ENCODE measurements at places on chromosomes 13 and 19. TPM values are rescaled to one million over a fixed set of nuclear protein-coding genes. Genes with fewer than 3 reads are reported as not detected.

Gene MAMSTR
- 0.31 TPM for total RNA-seq

DNA sequence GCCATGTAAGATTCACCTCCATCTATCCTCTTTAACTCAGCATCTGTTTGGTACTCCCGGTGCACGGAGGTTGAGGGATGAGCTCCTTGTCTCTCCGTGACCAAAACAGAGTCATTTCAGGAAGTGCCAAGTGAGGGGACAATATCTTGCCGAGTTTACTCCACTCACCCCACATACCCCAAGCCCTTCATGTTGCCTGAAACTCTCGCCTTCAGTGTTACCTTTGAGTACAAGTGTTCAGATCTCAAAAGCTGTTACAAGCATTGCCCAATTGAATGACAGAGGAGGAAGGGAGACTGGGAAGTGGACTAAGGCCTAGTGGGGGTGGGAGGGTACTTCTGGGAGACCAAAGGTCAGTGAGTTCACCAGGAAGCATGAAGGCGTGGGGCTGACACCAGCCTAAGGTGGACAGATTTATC is 6.0 kb upstream of the SIGLEC12 start:
- DNase-seq, result no peak

Gene PSG2
- not detected for total RNA-seq

DNA sequence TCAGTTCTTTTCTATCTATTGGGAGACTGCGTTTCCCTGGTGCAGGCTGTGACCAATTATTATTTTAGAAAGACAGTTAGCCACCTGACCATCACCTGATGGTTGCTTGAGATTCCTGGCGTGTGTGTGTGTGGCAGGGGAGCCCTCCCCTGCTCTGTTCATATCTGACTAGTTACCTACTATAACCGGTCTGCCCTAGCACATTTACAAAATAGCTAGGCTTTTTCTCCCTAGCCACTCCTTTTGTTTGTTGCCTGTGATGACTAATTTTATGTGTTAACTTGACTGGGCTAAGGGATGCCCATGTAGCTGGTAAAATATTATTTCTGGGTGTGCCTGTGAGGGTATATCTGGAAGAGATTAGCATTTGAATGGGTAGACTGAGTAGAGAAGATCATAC is 76.9 kb downstream of the OLFM4 start:
- no peak for DNase-seq

DNA sequence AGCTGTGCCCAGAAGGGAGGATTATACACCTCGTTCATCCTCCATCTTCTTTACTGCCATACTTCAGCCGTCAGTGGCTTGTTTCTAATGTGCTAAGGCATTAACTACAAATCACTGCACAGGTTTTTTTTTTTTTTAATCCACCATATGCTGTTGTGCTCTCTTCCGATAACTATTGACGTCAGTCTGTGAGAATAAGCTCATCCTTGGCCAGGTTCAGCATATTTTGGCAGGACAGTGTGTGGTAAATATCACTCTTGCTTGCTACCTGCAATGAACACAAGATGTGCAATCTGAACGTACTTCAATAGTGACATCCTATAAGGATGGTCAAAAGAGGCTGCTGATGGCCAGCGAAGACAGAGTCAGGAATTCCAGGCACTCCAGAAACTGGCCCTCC is 2030.7 kb upstream of the PCDH20 start:
- DNase-seq, result no peak

- DNase-seq, result no peak
These were observed 13.3 kb downstream of the SLC27A5 start for GRCh38 chr19:58498316-58499020.

DNA sequence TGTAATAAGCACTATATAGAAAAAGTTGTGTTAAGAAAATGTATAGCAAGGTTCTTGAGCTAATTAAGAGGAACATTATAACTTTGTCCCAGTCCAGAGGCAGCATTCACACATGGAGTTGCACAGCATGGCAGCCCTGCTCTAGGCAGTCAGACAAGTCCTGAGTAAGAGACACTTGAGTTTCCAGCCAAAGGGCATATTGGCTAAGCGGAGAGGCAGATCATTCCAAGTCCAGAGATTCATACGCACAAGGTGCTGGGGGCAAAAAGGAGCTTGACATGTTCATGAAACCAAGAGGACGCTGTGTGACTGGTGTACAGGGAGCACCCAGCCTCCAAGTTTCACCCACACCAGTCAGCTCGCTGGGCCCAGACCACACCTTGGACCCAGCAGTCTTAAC is 232.6 kb upstream of the IPO5 start:
- DNase-seq, result no peak

Gene PCCA
- total RNA-seq, result 3.7 TPM

GRCh38 chr13:99961636-99962035 is 9.9 kb downstream of the ZIC5 start:
- no peak for DNase-seq

Gene WASF3
- total RNA-seq, result 6.8 TPM

DNA sequence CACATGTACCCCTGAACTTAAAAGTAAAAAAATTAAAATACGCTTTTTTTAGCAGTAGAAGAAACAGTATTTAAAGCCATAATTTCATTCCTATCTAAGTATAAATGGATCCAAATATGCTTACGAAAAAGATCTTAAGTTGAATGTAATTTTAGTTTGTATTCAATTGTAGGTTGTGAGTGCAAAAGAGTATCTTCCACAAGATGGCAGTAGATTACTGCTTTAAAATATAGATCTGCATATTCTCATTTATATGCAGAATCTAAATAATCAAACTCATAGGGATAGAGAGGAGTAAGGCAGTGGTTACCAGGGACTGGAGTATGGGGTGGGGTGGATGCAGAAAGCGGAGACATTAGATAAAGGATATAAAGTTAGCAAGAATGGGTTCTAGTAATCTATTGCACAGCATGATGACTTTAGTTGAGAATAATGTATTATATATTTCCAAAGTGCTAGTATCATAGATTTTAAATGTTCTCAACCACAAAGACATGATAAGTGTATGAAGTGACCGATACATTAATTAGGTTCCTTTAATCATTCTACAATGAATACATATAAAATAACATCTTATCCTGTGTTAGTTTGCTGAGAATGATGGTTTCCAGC is 14.2 kb downstream of the OR7A17 start:
- DNase-seq, result no peak

Gene SNAPC2
- 23.5 TPM for total RNA-seq

- no peak for DNase-seq
These were observed 231.9 kb downstream of the KLF12 start for GRCh38 chr13:73902296-73902695.

DNA sequence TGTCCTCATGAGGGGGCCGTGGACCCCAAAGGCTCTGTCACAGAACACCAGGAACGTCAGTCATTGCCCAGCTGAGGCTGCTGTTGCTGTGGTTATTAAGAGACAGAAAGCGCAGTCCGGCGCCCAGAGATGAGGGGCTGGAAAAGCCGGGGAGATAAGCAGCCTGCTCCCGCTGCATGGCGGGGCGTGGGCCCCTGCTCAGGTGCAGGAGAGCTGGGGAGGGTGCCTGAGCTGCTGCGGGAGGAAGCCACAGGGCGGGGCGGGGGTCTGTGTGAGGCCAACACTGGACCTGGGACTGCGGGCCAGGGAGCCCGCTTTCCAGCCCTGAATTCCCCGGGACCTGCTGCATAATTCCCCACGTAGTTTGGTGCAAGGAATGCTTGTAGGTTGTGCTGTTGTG is 11.3 kb downstream of the SOX1 start:
- DNase-seq, result no peak

Gene SOHLH2
- 0.33 TPM for total RNA-seq

Gene ZNF578
- not detected for total RNA-seq

Gene LACC1
- 2.8 TPM for total RNA-seq

- DNase-seq, result no peak
These were observed 26.5 kb downstream of the RANBP3 start for GRCh38 chr19:5951338-5951861.

GRCh38 chr13:33794576-33794975 is 23.4 kb upstream of the RFC3 start:
- peak; percentile 50 for DNase-seq

Gene MED29
- total RNA-seq, result 58.5 TPM

DNA sequence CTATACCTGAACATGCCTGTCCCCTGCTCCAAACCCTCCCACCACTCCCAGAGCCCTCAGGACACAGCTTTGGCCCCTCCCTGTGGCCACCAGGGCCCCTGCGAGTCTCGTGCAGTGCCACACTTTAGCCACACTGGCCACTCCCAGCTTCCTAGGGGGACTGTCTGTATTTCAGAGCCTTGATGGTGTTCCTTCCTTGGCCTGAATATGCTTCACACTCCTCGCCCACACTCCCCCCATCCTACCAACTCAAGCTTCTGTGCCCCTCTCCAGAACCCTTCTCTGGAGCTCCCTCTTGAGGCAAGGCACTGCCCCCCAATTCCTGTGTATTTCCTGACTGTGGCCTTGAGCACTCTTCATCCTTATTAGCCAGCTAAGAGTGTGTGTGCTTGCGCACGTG is 80.2 kb downstream of the DPF1 start:
- no peak for DNase-seq

Gene POU4F1
- not detected for total RNA-seq

- DNase-seq, result no peak
These were observed 169.8 kb downstream of the SUCLA2 start for GRCh38 chr13:47831265-47831664.

DNA sequence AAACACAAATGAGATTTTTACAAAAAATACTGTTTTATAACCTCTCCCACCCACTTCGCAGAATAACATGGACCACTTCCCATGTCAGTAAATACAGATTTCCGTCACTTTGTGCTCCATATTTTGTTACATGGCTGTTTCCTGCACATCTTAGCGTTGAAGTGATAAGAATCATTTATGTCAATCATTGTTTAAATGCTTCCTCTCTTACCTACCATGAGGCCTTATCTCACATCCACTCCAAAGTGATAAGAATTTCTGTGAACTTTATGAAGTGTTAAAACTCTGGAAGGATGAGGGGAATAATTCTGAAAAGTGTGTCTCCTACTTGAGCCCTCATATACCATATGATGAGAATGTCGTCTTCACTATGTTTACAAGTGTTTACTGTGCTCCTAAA is 36.6 kb upstream of the IL17D start:
- no peak for DNase-seq

Gene PNPLA6
- 32.5 TPM for total RNA-seq

DNA sequence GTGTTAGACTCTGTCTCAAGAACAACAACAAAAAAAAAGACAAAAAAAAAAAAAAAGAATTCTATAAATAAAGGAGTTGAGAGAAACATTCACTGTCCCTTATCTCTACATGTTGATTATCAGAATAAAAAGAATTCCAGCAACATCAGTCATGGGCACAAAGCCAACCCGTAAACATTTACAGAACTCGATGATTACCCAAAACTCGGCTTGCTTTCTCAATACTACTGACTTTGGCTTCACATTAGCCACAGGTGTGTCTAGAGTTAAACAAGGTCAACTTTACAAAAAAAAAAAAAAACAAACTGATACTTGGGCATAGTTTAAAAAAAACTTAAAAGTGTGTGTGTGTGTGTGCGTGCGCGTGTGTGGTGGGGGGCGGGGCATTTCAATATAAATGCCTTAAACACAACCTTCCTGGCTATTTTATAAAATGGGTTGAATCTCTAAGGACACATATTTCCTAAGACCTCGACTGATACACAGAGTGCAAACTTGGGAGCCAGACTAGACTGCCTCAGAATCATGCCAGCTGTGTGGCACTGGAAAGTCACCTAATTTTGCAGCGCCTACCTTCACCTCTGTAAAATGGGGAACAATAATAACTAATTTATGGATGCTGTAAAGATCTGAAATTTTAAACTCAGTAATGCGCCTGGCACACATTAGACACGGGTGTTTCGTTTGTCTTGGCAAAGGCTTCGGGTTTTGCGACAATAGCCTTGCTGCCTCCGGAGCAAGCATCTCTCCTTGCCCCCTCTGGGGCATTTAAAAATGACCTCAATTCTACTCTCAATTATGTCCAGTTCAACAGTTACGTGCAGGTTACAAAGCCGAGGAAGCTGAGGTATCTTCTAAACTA is 922 bp downstream of the EBPL start:
- DNase-seq, result peak; percentile 12

DNA sequence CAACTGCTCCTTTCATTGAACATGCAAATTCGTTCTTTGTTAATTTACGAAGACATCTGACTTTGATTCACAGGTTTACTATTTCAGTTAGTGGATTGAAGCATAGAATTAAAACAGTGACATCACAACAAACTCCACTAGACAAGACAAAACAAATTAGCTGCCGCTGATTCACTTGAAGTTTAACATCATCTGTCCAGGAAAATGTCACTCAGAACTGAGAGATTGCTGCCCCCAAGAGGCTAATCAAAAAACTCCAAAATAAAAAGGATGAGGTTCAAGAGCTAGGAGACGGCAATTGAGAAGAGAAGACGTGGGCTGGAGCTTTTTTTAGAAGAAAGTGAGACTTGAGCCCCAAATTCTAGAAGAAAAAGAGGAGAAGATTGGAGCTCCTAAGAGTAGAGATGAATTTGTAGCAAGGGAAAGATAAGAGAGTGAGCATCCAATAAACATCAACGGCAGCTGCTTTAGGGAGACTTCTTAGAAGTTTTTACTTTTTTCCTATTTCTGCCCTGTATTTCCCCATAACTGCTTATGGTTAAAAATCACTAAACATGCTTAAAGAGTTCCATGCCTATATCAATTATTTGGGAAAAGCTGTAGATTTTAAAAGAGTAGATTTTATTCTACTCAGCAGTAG is 40.8 kb upstream of the TPP2 start:
- DNase-seq, result peak; percentile 16

Gene LIM2
- not detected for total RNA-seq

Gene CACNG6
- total RNA-seq, result 0.46 TPM

DNA sequence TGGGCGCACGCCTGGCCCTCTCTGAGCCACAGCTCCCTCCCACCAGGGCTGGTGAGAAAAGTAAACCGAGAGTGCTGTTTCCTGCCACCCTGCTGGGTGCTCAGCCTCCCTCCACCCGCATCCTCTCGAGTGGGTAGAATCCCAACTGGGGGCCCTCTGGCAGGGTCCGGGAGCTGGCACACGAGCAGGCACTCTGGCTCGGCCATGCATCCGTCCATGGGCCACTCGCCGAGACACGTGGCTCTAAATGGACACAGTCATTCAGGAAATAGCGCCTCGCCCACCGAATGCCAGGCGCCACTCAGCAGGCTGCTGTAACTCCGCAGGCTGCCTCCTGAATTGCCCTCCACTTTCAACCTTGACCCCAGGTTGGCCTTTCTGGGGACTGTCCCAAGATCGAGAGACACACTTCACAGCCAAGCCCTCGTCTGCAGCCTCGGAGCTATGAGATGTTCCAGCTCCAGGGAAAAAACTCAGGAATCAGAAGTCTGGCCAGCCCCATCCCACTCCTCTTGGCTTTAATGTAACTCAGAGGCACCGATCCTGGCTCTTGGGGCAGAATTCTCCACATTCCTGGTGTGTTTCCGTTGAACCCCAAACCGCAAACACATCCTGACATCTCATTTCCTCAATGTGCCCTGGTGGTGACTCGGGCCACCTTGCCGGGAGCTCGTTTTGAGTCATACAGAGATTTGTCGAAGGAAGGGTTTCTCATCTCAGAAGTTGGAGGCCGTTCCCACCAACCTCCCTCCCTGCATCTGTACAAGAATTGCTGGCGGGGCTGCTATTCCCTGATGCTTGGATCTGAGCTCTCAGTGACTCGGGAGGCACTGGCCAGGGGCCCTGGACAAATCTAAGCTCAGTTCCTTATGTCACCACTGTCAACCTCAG is 14.1 kb downstream of the KLF2 start:
- DNase-seq, result peak; percentile 94

GRCh38 chr19:17778968-17779929 is 15.7 kb upstream of the B3GNT3 start:
- no peak for DNase-seq

- no peak for DNase-seq
These were observed 69.7 kb downstream of the RASA3 start for GRCh38 chr13:114062754-114063153.

- DNase-seq, result no peak
These were observed 515.0 kb downstream of the TBC1D4 start for GRCh38 chr13:74966814-74967424.

Gene LGI4
- not detected for total RNA-seq

- DNase-seq, result peak; percentile 48
These were observed 68.7 kb upstream of the CACNA1A start for GRCh38 chr19:13574933-13575332.

Data from H4 (cell line).